Prostate gland (tissue), 2 donors: ENCODE measurements at places on chromosomes 5 and 9. TPM values are rescaled to one million over a fixed set of nuclear protein-coding genes. Genes with fewer than 3 reads are reported as not detected.

The UAP1L1 gene
- total RNA-seq = 8.2 TPM

The ECSCR gene
- 6.7 TPM for total RNA-seq

The CTXN3 gene
- total RNA-seq = not detected

The IFNA2 gene
- total RNA-seq = not detected

The GPRIN1 gene
- total RNA-seq = 6.6 TPM

The ZNF608 gene
- 25.3 TPM for total RNA-seq

The PCDHA4 gene
- 2.3 TPM for total RNA-seq

The ORM2 gene
- 1.9 TPM for total RNA-seq

The SCGB3A2 gene
- total RNA-seq = not detected

The FYB1 gene
- total RNA-seq = 3.1 TPM

The GLRA1 gene
- not detected for total RNA-seq

The ALDH7A1 gene
- 62.7 TPM for total RNA-seq

DNA sequence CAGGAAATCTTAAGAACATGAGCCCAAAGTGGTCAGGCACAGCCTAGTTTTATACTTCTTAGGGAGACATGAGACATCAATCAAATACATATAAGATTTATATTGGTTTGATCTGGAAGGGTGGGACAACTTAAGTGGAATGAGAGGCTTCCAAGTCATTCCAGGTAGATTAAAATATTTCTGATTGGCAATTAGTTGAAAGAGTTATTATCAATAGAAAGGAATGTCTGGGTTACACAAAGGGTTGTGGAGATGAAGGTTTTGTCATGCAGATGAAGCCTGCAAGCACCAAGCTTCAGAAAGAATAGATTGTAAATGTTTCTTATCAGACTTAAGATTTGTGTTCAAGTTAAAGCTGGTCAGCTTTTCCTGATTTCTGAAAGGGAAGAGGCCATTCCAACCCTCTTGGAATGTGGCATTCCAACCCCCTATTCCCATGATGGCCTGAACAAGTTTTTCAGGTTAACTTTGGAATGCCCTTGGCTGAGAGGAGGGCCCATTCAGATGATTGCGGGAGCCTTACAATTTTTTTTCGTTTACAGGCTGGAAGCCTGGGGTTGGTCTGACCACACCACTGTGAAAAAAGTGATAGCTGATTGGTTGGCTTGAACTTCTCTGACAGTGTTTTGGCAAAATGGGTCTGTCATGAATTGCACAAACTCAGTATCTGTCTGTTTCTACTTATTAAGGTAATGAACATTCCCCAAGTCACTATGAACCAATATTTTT is 245.6 kb upstream of the RAI14 start:
- no peak overlapping the region for H3K27ac ChIP-seq
- H3K36me3 ChIP-seq = no peaks in the 10 kb centered on the region
- no peaks in the 10 kb centered on the region for H3K27me3 ChIP-seq
- no peaks in the 10 kb centered on the region for H3K4me1 ChIP-seq
- H3K4me3 ChIP-seq = no peak overlapping the region
- no peak for DNase-seq

DNA sequence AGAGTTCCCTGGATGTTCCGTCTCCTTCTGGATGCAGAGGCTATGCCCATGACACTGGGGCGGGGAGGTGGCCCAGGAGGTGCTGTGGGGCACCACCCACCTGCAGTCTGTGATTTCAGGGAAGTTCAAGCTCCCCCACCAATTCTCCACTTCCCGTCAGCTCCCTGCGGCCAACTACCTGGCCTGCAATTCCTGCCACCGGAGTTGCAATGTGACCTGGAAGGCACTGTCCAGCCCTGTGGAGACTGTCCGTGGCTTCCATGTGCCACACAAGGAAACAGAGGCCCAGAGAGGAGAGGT is 16.6 kb downstream of the GFI1B start:
- H3K27me3 ChIP-seq = peaks cover 2% of the 10 kb centered on the region
- no peak overlapping the region for H3K27ac ChIP-seq
- H3K4me1 ChIP-seq = no peaks in the 10 kb centered on the region
- DNase-seq = no peak
- H3K4me3 ChIP-seq = no peak overlapping the region

DNA sequence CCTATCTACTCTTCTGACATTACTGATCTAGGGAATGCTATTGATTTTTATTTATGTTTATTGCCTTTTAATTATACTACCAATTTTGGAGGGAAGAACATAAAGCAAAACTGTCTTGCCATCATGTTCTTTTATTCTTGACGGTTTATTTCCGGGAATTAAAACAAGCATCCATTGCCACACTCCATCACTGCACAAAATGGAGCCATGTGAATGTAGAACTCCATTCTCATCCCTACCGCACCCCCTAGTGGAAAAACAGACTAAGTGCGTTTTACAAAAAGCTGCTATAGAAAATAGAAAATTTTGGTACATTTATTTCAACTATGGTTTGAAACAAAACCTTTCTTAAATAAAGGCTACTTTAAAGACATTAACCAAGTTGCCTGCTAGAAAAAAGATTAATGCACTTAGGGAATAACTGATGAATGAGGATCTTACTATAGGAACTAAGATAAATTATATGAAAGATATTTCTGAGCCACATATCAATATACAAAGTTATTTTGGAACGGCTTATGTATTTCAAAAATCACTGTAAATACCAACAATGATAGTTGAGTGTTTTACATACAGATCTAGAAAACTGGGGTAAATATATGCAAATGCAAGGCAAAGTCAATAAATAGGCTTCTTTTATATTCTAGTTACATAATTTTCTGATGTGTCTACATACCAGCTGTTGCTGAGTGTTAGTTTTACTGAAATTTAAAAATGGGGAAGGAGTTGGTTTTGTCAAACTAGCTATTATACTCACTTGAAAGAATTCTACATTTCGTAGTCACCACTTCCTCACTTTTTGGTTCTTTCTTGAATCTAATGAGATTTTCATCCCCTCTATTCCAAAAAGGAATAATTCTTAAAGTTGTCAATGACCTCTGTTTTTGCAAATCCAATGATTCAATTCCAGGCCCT is 26.5 kb downstream of the OXCT1 start:
- no peaks in the 10 kb centered on the region for H3K4me1 ChIP-seq
- no peak overlapping the region for H3K27ac ChIP-seq
- no peaks in the 10 kb centered on the region for H3K36me3 ChIP-seq
- no peak overlapping the region for H3K4me3 ChIP-seq
- DNase-seq = peak; percentile 23

DNA sequence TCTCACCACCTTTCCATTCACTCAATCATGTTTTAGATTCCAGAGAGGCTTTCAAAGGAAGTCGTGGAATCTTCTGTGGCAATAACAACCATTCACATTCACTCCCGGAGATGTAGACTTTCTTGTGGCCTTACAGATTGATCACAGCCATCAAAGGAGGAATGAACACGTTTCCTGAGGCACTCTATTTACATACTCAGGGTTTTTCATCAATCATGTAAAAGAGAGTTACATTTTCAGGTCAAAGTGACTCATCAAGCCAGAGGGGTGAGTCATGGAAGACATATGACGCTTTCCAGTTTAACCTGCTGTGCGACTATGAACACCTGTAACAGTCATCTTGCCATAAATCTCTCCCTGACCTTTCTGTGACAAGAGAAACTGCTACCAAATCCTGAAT is 39.3 kb upstream of the RAD23B start:
- H3K4me3 ChIP-seq = no peak overlapping the region
- no peaks in the 10 kb centered on the region for H3K36me3 ChIP-seq

- H3K4me3 ChIP-seq = no peak overlapping the region
- no peak for DNase-seq
- no peak overlapping the region for H3K27ac ChIP-seq
- no peaks in the 10 kb centered on the region for H3K27me3 ChIP-seq
- H3K36me3 ChIP-seq = no peaks in the 10 kb centered on the region
Measured at GRCh38 chr5:64923151-64923685, 154.5 kb downstream of the CWC27 start.

DNA sequence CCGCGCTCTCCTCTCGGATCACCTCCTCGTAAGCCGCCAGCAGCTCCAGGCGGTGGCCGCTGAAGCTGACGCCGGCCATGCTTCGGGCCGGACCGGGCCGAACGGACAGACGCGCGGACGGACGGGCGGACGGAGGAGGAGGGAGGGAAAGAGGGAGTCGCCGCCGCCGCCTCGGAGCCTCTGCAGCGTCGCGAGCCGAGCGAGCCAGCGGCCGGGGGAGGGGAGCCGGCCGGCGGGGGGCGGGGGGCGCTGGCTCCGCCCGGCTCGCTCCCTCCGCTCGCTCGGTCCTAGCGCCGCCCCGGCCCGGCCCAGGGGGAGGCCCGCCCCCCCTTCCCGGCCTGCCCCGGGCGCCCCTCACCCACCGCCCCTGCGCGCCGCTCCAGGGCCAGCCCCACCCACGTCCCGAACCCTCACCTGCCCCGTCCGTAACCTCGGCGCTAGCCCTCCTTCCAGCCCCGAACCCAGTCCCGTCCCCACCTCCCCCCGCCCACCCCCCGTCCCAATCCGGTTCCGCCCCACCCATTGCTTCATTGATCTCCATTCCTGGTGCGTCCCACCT is at the start of gene DBN1:
TSS of gene DBN1 (minus strand) at position 192 of the 559 bp plus-strand sequence. CDS start at position 79, 113 bp downstream.
- H3K27ac ChIP-seq = peak within 1 kb of the TSS; percentile 69
- no peaks in the 10 kb centered on the region for H3K36me3 ChIP-seq
- DNase-seq = no peak
- H3K27me3 ChIP-seq = no peaks in the 10 kb centered on the region

DNA sequence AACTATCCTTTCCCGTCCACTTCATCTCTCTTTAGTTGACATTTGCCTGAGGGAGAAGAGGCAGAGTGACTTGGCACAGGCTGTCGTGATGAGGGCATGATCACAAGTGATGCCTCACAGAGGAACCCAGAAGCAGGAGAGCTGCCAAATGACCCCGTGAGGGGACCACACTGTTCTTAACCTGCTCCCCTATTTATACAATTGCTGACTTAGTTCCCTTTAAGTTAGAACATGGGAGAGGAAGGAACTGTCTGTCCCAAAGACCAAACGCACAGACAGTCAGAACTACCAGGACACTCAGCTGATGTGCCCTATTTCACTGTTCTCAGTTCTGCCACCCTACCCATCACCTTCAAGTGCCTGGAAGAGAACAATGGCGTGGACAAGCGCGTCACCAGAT is 73.7 kb downstream of the SLC1A3 start:
- no peaks in the 10 kb centered on the region for H3K36me3 ChIP-seq
- no peak overlapping the region for H3K4me3 ChIP-seq
- no peak for DNase-seq
- no peak overlapping the region for H3K27ac ChIP-seq
- no peaks in the 10 kb centered on the region for H3K27me3 ChIP-seq

- no peak overlapping the region for H3K4me3 ChIP-seq
- H3K27ac ChIP-seq = no peak overlapping the region
- H3K27me3 ChIP-seq = no peaks in the 10 kb centered on the region
- no peaks in the 10 kb centered on the region for H3K36me3 ChIP-seq
Measured at GRCh38 chr5:129125819-129126218, 31.3 kb downstream of the ISOC1 start.

DNA sequence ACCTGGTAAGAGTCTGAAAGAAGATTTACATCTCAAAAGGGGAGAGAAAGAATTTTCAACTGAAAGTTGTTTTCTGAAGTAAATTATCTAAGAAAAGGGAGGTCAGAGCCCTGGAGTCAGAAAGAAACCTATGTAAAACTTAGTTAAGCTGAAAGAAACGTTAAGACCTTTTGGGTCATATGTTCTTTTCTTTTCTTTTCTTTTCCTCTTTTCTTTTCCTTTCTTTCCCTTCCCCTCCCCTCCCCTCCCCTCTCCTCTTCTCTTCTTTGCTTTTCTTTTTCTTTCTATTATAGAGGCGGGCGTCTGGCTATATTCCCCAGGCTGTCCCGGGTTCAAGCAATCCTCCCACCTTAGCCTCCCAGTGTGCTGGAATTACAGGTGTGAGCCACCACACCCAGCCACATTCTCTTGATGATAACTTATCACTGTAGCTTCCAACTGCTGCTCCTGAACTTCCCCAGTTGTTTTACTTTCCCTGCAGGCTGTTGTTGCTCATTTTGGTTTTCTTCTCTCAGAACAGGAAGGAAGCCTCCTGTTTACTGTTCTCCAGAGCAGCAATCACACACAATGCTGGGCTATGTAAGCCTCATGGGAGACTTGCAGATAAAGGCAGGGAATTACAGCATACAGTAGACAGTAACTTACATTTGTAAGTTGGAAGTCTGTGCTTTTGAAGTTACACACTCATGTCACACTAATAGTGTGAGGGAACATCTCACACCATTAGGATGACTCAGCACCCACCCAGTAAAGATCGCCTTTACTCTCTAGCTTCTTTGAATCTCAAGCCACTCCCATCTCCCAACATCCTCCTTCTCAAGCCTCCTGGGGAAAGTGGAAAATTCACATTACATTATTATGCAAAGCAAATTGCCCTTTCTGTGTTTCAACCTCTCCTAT is 2216.6 kb upstream of the WWC1 start:
- no peaks in the 10 kb centered on the region for H3K36me3 ChIP-seq
- H3K27me3 ChIP-seq = no peaks in the 10 kb centered on the region
- DNase-seq = no peak
- no peak overlapping the region for H3K27ac ChIP-seq

GRCh38 chr5:114330916-114331531 is 30.8 kb upstream of the KCNN2 start:
- no peak overlapping the region for H3K27ac ChIP-seq
- H3K27me3 ChIP-seq = no peaks in the 10 kb centered on the region
- no peak overlapping the region for H3K4me3 ChIP-seq
- DNase-seq = no peak

- H3K36me3 ChIP-seq = no peaks in the 10 kb centered on the region
- H3K4me1 ChIP-seq = no peaks in the 10 kb centered on the region
- no peaks in the 10 kb centered on the region for H3K27me3 ChIP-seq
Measured at GRCh38 chr5:158451203-158451992, 592.5 kb upstream of the CLINT1 start.

DNA sequence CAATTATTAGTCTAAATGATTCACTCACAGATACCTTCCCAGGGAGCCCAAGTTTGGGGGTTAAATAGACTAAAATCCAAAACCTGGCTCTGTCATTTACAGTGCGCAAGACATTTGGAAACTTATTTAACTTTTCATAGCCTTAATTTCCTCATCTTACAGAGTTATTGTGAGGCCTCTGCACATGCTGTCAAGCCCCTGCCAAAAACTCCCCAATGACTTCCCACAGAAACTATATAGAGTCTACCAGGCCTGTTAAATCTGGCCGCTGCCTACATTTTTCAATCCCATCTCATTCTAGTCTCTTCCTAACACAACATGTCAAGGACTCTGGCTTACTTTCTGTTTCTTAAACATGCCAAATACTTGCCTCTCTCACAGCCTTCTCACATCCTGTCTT is 412.5 kb downstream of the ELAVL2 start:
- H3K27ac ChIP-seq = no peak overlapping the region
- H3K4me1 ChIP-seq = no peaks in the 10 kb centered on the region
- DNase-seq = no peak
- H3K4me3 ChIP-seq = no peak overlapping the region
- no peaks in the 10 kb centered on the region for H3K36me3 ChIP-seq

GRCh38 chr5:179776411-179776938 is 17.3 kb upstream of the LTC4S start:
- no peaks in the 10 kb centered on the region for H3K27me3 ChIP-seq
- no peaks in the 10 kb centered on the region for H3K36me3 ChIP-seq
- no peak for DNase-seq
- no peak overlapping the region for H3K4me3 ChIP-seq
- peaks cover 2% of the 10 kb centered on the region for H3K4me1 ChIP-seq

GRCh38 chr5:167964529-167964928 is 326.9 kb upstream of the WWC1 start:
- no peak overlapping the region for H3K4me3 ChIP-seq
- DNase-seq = no peak
- H3K36me3 ChIP-seq = no peaks in the 10 kb centered on the region
- H3K4me1 ChIP-seq = no peaks in the 10 kb centered on the region
